ENCODE measurements at places on chromosomes 13 and 19.

DNA sequence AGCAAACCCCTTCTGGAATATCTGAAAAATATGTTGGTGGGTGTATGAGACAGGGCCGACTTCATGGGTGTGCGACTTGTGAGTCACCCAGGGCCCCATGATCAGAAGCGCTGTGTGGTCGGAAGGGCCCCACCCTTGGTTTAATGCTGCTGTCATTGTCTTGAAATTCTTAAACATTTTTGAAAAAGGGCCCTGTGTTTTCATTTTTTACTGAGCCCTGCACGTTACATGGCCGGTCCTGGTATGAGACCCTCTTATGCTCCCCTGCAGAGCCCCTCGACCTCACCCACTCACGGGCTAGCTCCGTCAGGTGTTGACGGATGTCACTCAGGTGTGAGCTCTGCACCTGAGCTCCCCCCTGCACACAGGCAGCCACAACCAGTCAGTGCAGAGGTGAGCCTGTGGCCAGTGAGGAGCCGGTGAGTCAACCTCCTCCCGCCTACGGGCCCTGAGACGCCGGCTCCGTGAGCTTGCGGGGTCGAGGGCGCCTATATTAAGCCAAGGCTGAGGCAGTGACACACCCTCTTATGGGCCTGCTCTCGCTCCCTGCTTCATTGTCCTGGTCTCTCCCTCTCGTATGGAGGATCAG lies 27.7 kb downstream of the GADD45B start:
- no peak for DNase-seq

DNA sequence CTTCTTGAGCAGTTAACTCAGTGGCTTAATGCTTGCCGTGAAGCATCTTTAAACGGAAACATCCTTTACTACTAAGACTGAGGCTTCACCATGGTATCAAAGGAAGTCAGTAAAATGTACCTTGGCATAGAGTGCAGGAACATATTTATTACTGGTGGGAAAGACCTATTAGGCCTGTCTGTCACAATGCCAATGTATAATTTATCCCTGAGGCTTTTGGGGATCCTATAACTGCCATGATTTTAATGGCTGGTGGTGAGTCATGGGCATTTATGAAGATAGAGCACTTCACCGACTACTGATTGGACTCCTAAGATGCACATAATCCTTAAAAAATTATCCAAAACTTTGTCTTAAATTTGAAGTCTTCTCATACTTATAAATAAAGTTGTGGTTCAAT lies 79.6 kb downstream of the FGF14 start:
- DNase-seq: no peak

DNA sequence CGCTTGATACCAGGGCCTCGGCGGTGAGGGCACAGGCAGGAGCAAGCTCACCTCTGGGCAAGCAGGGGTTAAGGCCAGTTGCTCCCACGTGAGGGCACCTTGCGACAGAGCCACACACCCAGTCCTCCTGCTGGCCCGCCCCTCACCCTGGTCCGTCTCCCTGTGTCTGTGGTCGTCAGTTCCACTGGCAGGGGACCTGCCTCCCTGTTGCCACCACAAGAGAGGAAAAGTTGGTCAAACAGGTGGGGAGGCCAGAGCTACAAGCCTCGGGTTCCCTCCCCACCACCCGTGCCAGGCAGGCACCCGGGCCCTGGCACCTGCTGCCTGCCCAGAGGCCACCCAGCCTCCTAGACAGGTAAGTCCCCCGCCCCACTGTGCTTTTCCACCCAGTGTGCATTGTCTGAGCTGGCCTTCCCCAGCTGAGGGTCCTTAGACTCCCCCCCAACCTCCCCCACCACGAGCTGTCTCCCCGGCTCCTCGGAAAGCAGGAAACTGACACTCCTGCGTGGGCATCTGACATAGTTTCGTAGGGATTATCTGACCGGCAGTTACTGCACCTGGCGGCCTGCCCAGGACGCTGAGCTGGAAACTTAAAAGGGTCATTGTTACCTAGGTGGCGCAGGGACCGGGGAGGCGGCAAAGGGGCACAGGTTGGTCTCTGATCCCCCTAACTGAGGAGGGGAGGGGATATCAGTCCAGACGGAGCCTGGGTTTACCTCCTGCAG lies at the start of gene TJP3:
TJP3 (plus strand) TSS at position 178 of the 725 bp plus-strand sequence. CDS start 20,049 bp downstream, outside the sequence.
- DNase-seq: peak; percentile 6

DNA sequence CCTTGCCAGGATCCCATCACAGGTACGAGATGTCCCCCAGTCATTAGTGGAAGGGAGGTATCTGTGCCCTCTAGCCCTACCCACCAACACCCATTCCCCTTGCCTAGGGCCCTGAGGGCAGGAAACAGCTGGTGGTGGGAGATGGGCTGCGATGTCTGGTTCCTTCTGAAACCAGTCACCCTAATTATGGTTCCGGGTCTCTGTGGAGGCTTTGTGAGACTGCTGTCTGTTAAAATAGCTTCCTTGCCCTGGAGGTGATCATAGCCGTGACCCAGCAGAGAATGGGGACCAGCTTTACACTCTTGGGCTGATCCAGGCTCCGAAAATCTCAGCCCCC lies 5.5 kb downstream of the ALDH16A1 start:
- no peak for DNase-seq
